ENCODE measurements at places on chromosomes 1 and 21.

DNA sequence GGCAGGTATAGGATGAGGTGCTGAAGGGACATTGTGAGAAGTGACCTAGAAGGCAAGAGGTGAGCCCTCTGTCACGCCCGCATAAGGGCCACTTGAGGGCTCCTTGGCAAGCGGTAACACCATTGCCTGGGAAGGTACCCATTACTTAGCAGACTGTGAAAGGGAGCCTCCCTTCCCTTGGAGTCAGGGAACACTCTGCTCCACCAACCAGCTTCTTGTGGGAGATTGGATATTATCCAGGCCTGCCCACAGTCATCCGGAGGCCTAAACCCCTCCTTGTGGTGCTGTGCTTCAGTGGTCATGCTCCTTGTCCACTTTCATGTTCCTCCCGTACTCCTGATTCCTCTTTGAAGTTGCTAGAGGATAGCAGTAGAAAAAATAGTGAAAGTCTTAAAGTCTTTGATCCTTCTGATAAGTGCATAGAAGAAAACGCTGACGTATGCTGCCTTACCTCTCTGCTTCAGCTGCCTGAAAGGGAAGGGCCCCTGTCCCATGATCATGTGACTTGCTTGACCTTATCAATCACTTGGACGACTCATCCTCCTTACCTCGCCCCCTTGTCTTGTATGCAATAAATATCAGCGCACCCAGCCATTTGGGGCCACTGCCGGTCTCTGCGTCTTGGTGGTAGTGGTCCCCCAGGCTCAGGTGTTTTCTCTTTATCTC is 16.0 kb downstream of the RBBP4 start:
- no peak for DNase-seq

GRCh38 chr1:183986941-183987340 is 50.6 kb downstream of the COLGALT2 start:
- DNase-seq = peak; percentile 57

DNA sequence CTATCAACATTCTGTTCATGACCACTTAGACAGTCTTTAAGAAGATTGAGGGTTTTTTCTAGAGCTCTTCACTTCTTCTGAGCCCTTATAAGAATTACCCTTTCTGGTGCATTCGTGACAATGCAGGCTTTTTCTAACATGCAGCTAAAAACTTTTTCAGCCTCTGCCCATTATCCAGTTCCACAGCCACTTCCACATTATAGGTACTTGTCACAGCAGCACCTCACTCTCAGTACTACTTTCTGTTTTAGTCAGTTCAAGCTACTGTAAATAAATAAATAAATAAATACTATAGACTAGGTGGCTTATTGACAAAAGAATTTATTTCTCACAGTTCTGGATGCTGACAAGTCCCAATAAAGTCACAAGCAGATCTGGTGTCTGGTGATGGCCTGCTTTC is 284.4 kb upstream of the PKN2 start:
- DNase-seq = no peak

DNA sequence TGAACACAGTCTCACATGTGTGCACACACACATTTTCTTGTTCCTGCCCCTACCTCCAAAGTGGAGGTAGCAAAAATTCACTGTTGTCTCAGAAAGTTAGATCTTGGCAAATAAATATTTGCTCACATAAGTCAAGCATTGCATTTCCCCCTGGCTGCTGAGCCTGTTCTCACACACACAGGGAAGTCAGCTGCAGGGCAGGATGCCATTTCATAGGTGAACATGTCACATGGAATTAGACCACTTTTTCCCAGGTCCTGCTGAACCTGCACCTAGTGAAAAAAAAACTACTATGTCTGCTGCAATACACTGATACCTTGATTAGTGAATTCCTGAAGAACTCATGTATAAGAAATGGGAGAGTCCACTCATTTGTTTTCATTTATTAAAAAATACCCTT is 5.3 kb upstream of the CD55 start:
- DNase-seq = no peak

DNA sequence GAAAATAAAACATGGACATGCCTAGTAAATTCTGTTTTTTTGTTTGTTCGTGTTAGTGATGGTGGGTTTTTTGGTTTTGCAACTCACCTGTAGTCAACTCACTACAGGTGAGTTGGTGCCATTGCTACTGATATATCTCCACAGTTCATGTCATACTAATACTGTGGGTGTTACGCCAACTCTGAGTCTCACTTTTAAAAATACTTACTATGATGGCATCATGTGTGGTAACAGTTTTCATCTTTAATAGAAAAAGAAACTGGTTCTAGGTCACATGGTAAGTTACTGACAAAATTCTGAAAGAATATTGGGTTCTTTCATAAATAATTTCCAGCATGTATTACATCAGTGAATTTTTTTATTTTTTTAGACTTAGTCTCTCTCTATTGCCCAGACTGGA is 38.0 kb downstream of the TSNAX start:
- no peak for DNase-seq

- peak; percentile 60 for DNase-seq
These were observed 32.1 kb upstream of the APOBEC4 start for GRCh38 chr1:183685112-183685713.

DNA sequence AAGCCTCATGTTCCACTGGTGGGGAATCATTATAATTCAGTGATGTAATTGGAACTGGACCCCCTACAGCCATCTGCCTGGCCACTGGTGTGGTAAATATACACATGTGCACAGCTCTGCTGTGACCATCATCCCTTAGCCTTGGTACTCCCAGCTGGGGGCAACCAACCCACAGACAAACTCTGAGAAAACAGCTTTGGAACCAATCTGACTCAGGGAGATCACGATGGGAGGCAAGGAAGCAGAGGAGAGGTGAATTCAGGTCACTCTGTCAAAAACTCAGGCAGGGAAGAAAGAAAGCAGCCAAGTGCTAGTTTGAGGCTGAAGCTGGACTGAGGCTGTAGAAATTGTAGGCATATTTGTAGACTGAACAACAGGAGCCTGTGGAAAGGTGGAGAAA is 197.8 kb upstream of the GALNT2 start:
- no peak for DNase-seq

- DNase-seq = no peak
These were observed 4.9 kb downstream of the SFT2D2 start for GRCh38 chr1:168230709-168231108.

GRCh38 chr1:230899841-230900251 is 31.5 kb upstream of the C1orf198 start:
- peak; percentile 88 for DNase-seq

DNA sequence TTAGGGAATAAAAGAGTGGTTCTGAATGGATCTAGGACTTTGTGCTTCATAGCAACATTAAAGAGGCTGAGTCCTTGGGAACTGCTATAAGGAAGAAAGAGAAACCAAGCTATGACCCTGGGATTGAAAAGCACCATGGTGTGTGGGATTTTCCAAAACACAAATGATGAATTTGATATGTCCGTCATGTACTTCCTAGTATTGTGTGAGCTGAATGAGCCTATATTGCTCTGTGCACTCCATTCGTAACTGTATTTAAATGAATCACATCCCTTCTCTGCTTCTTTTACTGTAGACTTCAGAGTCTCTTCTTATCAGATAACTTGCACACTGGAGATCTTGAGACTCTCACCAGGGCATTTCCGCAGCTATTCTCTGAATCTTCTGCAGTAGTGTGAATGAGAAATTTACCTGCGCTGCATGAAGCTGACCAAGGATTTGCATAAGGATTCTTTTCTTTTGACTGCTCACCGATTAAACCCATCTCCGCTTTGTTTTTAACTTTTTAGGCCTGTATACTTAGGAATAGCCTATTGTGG is 23.1 kb upstream of the OR10J4 start:
- DNase-seq = no peak

- no peak for DNase-seq
These were observed 180.0 kb upstream of the KCND3 start for GRCh38 chr1:112169517-112169916.

DNA sequence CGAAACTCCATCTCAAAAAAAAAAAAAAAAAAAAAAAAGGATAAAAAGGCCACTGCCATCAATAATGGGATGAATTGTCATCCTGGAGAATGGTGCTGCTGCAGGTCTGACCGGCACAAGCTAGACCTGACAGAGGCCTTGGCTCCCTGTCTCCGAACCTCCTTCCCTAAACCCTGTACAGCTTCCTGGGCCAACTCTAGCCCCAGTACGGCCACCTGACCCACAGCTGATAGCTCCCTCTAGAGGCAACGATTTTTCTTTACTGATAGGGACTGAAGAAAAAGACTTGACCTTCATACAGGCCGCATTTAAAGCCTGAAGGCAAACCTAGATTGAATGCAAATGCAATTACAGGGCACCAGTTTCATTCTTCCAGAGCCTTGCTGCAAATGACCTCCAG is 30.7 kb downstream of the NOL9 start:
- DNase-seq = peak; percentile 45

- DNase-seq = no peak
These were observed 131.8 kb upstream of the GREM2 start for GRCh38 chr1:240743705-240744104.

GRCh38 chr1:209356976-209357377 is 226.5 kb upstream of the CAMK1G start:
- no peak for DNase-seq

- DNase-seq = peak; percentile 79
These were observed 180.6 kb upstream of the EDN2 start for GRCh38 chr1:41664861-41665640.

DNA sequence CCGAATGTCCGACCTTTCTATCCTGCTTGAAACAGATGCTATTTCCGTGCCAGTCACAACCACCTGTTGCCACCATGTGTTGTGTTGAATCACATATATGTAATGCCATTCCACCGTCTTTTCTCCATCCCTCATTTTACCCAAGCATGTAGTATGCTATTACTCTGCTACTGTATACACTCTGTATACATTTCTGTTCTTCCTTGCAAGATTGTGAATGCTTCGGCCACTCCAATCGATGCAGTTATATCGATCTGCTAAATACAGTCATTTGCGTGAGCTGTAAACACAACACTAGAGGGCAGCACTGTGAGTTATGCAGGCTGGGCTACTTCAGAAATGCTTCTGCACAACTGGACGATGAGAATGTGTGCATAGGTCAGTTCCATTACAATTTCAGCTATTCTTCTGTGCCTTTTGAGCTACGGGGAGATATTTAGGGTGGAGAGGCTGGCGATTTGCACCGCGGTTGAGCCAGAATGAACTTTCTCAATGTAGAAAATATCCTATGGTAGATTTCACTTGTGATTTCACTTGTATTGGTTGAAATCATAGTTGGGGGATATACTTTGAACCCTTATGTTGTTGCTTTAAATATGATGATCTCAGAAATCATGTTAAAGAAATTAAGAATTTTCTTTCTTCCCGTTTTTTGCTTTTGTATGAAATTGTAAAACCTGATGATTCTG is 289.8 kb downstream of the NTNG1 start:
- peak; percentile 31 for DNase-seq

- DNase-seq = peak; percentile 79
These were observed 229.7 kb upstream of the TMEM51 start for GRCh38 chr1:14923727-14924452.

- DNase-seq = peak; percentile 40
These were observed 3.2 kb downstream of the LRRC42 start for GRCh38 chr1:53949023-53949990.

DNA sequence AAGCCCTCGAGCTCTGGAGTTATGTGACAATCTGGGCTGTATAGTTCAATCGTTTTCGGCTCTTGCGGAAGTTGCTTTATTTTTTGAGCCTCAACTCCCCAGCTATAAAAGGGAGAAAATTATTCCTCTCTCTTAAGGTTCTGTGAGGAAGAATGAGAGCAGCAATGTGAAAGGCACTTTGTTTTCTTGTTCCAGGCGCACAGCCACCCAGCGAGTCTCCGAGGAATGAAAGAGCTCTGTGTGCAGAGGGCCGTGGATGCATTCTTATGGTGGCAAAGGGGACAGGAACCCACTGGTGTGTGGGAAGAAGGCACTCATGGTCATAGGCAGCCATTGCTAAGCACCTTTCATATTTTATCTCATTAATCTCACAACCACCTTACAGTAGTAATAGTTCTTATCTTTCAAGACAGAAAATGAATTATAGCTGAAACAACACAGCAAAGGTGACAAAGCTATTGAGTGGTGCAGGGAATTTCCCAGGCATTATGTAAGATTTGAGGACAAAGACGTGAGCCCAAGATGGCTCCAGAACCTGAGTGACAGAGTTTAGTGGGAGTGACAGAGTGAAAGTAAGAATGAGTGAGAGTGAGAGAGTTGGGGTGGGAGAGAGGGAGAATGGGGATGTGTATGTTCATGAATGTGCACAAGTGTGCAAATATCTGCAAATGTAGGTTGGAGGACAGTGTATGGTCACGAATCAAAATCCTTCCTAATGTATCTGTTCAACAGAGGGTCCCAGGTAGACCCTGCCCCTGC is 9.4 kb downstream of the CYP2J2 start:
- no peak for DNase-seq

- DNase-seq = peak; percentile 51
These were observed at the start of gene SCMH1 for GRCh38 chr1:41241749-41242341. Gene SCMH1 (minus strand): TSS chr1:41242306. CDS start chr1:41186133, 56,173 bp downstream.

DNA sequence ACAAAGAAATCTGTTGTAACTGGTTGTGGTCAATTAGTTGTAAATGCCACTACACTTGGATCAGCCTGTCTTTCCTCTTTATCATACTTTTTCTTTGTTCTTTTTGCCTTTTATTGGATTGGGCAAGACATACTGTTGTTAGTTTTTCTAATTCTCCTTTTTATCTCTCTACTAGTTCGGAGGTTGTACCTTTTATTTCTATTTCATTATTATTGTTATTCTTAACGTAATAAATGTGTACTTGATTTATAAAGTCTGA is 59.2 kb downstream of the IVNS1ABP start:
- peak; percentile 49 for DNase-seq

GRCh38 chr1:67350783-67351182 is 43.1 kb downstream of the IL12RB2 start:
- DNase-seq = no peak

DNA sequence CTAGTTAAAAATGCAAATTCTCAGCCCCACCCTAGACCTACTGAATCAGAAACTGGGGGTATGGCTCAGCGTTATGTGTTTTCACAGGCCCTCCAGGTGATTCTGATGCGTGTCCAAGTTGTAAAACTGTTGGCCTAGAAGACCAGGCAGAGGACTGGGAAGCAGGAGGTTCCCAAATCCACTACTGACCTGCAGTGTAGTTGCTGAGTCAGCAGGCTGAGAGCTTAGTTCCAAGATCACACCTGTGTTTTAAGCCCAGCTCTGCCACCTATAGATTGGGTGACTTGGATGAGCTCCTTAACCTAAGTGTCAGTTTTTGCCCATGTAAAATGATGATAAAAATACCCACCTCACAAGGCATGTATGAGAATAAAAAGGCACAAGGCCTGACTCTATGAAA is 4.1 kb downstream of the GRHL3 start:
- no peak for DNase-seq

- no peak for DNase-seq
These were observed 347.5 kb upstream of the DPYD start for GRCh38 chr1:98268316-98268715.

GRCh38 chr1:115402753-115403184 is 64.7 kb upstream of the NGF start:
- no peak for DNase-seq

Measured in AG10803 (cell line).